Hematopoietic multipotent progenitor cell treated with erythropoietin and hydrocortisone succinate and interleukin-3 and kit ligand, for 6 days (in vitro differentiated cells): ENCODE measurements at places on chromosomes 6 and 20.

- DNase-seq: no peak
These were observed 47.9 kb downstream of the QRSL1 start for GRCh38 chr6:106677282-106677681.

- DNase-seq: peak; percentile 66
These were observed 466 bp upstream of the PSMB1 start for GRCh38 chr6:170553534-170554012.

- DNase-seq: no peak
These were observed 77.8 kb upstream of the SLC35B3 start for GRCh38 chr6:8513174-8513573.

GRCh38 chr6:22142856-22143255 is 154.0 kb downstream of the PRL start:
- DNase-seq: peak; percentile 70

DNA sequence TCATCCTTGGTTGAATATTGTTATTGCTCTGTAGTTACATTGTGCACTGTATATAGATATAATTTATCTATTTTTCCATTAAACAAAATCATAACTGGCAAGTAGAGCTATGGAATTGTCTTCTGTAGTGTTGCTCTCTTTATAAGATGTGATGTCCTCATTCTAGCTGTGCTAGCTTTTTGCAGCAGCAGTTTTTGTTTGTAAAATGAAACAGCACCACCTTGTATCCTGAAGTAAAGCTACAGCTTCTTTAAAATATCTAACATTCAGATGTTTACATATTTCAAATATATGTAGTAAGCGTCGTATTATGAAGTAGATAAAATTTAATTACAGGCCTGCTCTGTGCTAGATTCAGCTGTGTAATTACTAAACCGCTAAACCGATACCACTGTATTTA is 328.8 kb upstream of the MANEA start:
- DNase-seq: no peak

GRCh38 chr6:34340906-34341480 is 51.5 kb downstream of the NUDT3 start:
- no peak for DNase-seq

GRCh38 chr6:160421854-160422253 is 73.7 kb downstream of the SLC22A3 start:
- no peak for DNase-seq

GRCh38 chr6:148538261-148539190 is 195.9 kb downstream of the SASH1 start:
- DNase-seq: no peak

DNA sequence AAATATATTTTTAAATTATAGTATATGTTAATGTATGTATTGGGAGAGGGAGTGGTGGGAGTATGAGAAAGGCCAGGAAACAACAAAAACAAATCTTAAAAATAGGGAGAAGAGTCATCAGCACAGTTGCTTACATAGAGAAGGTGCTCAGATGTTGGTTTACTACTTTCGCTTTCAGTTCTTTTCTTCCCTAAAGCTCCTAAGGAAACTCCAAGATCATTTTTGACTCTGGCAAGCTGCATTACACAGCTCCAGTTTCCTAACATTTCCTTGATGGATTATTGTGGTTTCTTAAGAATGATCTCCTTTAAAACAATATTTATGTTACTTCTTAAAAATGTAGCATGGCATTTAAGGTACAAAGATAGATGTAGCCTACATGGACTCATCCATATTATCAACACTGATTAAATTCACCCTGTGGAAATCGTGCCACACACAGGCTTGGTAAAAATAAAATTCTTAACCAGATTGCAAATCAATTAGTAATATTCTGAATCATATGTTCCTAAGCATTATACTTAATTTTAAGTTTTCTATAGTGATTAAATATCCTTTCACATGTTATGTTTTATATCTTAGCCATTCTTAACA is 118.0 kb upstream of the MAN1A1 start:
- DNase-seq: no peak

DNA sequence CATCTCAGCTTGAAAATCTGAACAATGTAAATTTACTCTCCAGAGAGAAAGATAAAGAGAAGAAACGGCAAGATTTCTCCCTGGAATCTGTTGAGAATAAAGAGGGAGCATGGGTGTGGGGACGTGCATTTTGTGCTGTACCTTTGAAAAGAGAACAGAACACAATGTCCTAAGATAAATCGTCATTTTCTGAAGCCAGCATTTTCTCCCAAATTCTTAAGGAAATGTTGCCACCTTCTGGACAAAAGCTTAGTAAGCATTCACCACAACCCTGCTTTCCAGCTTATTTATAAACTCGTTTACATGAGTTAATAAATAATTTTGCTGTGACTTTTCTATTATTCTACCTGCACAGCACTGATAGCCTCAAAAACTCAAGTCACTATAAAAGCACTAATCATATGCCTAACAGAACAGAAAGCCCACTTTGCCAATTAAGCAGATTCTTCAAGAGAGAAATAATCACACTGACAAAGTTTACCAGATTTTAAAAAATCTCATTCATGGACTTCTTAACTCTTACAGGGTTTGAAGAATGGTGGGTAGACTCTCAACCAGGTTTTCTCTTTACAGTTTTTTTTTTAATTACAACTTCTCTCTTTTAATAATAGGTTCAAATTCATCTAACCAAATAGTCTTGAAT is 155.8 kb downstream of the MBOAT1 start:
- DNase-seq: peak; percentile 81

DNA sequence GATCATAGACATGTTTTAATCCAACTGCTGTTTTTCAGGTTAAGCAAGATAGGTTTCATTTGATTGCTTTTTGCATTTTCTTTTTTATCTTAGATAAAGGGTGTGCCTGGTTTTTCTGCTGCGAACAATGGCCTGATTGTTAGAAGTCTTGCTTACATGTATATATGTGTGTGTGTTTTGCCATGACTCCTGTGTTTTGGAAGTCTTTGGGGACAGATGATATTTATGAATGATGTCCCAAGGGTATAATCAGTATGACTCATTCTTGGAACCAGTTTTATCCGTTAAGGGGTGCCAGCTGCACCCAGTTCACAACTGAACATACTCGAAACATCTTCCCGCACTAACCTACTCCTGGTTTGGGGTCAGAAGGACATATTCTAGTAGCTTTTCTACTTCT is 230.1 kb upstream of the SUPT3H start:
- DNase-seq: no peak

DNA sequence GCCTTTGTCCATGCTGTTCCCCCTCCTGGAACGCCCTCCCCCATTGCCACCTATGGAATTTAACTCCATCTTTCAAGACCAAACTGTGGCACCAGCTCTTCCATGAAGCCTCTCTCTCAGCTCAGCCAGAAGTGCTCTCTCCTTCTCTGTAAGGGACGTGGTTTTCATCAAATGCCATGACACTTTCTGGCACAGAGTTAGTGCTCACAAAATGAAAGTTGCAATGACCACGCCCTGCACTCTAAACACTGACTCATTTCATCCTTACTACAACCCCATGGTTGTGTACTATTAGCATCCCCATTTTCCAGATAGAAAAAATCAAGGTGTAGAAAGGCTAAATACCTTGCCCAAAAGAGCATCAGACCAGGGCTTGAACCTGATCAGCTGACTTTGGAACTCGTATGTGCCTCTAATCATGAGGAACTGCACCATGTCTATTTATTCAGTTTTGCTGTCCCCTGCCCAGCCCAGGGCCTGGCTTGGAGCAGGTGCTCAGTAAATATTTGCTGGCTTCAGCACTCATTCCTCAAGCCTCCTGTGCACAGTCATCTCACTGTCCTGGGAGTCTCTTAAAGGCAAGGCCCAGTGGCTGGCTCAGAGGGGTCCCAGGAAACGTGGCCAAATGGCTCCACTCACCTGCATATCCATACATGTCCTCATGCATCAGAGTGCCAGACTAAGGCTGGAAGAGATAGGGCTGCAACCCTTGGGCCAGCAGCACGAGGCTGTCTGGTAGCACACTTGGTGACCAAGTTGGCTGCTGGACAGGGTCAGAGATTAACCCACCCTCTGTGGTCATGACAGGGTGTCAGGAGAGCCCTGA is 77.9 kb downstream of the MRPL14 start:
- DNase-seq: no peak

GRCh38 chr6:138461647-138462046 is 37.6 kb downstream of the NHSL1 start:
- no peak for DNase-seq

GRCh38 chr6:558089-558488 is 98.8 kb downstream of the HUS1B start:
- peak; percentile 21 for DNase-seq

DNA sequence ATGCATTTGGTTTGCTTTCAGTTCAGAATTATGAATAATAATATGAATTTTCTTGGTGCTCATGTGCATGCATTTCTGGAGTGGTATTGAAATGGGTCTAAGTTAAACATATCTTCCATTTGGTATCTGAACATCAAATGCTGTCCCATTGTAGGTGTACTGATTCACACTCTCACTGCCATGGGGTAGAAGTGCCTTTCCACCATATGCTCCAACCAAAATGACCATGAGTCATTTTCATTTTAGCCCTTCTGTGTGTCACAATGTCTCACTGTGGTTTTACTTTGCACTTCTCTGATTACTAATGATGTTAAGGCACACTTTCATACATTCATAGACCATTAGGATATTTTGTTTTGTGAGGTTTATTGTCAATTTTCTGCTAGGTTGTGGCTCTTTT is 211.9 kb downstream of the HAO1 start:
- no peak for DNase-seq

DNA sequence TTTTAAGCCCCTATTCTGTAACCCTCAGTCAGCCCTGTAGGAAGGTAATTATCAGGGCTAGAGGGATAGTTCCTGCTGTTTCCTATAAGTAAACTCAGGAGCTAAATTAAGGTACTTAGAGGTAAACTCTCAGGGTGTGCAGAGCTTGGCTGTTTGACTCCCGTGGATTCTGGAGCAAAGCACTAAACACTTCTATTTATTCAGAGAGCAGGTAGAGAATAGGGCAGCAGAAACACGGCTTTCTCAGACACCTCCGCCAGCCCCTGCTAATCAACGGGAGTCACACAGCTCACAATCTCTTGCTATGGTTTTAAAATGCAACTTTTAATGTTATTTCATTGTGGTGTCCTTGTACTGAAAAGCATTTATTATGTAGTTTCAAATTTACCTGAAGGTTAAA is 21.8 kb downstream of the PRKN start:
- DNase-seq: no peak

- DNase-seq: no peak
These were observed 117.5 kb upstream of the ID4 start for GRCh38 chr6:19719691-19720128.

- DNase-seq: peak; percentile 62
These were observed 1.7 kb downstream of the STXBP5 start for GRCh38 chr6:147205690-147206600.

- DNase-seq: no peak
These were observed 1.6 kb downstream of the MYLIP start for GRCh38 chr6:16130437-16130891.

DNA sequence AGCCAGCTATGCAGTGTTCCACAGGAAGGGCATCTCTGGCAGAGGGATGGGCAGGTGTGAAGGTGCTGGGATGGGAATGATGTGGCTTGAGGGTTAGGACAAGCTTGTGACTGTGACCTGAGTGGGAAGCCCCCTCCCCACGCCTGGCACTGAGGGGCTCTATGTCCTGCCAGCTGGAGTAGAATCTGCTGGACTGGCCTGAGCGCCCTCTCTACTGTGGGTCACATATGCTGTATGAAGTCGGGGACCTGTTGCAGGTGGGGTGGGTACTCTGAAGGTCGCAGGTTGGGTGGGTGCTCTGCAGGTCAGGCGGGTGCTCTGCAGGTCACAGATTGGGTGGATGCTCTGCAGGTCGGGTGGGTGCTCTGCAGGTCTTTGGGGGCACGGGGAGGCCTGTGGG is 20.3 kb downstream of the KCNG1 start:
- no peak for DNase-seq

DNA sequence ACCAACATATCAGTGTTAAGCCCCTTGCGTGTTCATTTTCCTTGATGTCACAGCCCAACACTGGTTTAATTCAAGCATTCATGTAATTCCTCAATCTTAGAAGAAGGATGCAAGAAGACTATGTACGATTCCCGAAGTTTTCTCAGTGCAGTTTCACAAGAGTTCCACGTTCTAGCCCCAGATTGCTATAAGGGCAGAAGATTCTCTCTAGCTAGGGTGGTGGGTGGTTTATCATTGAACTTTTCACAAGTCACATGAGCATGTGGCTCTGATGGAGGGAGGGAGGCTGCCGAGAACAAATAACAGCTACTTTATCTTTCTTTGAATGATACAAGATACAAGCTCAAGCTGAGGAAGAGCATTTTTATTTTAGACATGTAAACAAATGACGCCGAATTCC is 71.9 kb upstream of the NHSL1 start:
- no peak for DNase-seq
